Stimulated activated CD4-positive, alpha-beta T cell treated with anti-CD3 and anti-CD28 coated beads, TNF-alpha, amount 100 ng/mL, for 1 hour (primary cell): ENCODE measurements at places on chromosomes 6 and 20.

DNA sequence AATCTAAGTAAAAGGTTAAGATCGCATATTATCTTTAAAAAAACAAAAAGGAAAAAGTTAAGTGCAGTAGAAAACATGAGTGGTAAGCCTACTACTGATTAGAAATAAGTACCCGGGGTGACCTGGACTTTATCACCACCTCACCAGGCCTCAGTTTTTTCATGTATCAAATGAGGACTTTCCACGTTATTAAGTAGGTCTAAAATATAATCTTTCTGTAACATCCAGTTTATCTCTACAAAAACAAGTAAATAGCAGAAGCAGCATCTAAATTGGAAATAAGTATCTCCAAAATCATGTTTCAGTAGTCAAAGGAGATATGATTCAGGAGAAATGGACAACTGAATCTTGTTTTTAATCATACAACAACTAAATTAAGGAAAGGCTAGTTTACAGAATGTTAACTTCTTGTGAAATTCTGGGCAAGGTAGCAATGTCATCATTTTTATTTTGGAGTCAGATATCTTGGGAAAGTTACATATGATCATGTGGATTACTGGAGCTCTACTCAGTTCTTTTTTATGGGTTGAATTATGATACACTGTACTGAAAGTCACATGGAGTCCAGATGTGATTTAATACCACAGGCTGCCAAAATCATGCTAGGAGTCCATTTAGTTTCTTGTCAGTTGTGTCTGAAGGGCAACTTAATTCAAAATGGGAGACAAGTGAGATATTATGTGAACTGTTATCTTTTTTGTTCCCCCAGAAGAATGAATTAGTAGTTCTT lies 114.7 kb upstream of the PRL start:
- DNase-seq, result no peak

- no peak for DNase-seq
Measured at GRCh38 chr6:10945845-10946244, 59.0 kb downstream of the SYCP2L start.

DNA sequence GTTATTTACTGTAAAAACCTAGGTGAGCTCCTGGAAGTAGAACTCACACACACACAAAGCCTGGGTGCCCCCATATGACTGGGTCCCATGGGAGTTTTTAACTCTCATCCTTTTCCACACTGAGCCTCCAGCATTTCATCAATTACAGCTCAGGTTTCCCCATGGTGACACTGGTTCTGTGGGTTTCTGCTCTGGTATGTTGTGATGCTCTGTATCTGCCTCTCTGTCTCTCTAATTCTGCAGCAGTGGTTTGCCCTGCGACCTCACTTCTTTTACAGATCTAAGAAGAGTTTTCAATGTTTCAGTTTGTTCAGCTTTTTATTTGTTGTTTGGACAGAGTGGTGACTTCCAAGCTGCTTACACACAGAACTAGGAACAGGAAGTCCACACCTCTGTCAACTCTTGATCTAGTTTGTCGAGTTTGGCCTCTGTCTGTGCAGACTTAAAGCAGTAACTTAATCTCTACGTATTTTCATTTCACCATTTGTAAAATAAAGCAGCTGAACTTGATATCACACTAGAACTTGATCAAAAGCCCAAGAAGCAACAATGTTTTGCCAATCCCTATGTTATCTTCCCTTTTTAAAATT lies 554.3 kb downstream of the EPHA7 start:
- no peak for DNase-seq

- DNase-seq, result no peak
Measured at GRCh38 chr6:132300323-132300949, 100.8 kb downstream of the MOXD1 start.

DNA sequence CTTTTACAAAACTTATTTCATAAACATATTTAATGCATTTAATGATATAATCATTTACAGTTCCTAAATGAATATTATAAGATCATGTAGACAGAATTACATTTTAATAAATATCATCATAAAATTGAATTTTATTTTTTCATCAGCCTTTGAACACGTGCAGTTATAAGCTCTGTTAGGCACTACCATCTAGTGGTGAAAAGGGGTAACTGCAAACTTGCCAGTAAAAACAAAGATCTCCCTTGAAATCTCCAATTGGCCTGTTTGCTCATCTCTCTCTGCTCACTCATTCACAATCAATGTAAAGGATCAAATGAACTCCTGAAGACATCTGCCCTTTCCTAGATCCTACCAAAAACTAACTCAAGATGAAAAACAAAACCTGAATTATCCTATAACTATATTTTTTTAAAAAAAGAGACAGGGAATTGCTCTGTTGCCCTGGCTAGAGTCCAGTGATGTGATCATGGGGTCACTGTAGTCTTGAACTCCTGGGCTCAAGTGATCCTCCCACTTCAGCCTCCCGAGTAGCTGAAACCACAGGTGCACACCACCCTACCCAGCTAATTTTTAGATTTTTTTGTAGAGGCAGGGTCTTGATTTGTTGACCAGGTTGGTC lies 31.7 kb downstream of the SAMHD1 start:
- DNase-seq, result no peak

GRCh38 chr6:138953451-138953850 lies 34.6 kb downstream of the REPS1 start:
- DNase-seq, result no peak

GRCh38 chr6:41713159-41713649 lies 22.2 kb downstream of the TFEB start:
- no peak for DNase-seq

DNA sequence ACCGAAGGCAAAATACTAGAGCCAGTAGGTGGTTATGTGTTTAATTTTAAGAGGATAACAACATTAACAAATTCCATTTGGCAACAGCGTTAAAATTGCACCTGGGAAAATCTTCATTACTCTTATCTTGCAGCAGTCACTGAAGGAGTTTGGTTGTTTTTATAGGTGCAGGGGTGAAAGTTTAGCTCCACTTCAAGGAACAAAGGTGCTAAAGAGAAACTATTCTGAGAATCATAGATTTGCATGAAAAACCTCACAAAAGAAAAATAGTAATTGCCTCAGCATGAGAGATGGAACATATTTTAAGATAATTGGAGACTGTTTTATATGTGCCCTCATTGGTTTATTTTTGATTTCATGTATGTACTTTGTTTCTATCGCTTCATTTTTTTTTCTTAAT lies 444.4 kb downstream of the UTRN start:
- DNase-seq, result no peak

DNA sequence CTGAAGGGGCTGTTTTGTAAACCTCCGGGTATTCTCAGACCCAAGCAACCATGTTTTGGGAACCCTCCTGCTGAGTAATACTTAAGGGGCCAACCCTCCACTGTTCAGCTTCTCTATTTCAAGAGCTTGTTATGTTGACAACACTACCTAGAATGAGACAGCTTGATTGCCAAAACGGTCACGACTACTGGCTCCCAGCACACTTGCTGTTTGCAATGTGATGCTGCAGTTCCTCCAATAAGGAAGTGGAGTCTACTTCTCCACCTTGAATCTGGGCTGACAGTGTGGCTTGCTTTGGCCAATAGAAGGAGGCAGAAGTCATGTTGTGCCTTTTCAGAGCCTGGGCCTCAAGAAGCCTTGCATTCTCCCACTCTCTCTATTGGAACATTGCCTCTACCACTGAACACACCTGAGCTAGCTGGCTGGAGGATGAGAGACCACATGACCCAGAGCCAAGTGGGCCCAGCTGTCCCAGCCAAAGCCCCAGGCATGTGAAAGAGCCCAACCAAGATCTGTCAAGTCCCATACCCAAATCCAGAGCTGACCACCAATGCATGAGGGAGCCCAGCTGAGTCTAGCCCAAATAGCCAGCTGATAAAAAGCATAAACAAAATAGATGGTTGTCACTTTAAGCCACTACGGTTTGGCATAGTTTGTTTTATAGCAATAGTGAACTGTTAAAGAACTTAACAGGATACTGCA lies 108.0 kb downstream of the PRND start:
- DNase-seq, result no peak

DNA sequence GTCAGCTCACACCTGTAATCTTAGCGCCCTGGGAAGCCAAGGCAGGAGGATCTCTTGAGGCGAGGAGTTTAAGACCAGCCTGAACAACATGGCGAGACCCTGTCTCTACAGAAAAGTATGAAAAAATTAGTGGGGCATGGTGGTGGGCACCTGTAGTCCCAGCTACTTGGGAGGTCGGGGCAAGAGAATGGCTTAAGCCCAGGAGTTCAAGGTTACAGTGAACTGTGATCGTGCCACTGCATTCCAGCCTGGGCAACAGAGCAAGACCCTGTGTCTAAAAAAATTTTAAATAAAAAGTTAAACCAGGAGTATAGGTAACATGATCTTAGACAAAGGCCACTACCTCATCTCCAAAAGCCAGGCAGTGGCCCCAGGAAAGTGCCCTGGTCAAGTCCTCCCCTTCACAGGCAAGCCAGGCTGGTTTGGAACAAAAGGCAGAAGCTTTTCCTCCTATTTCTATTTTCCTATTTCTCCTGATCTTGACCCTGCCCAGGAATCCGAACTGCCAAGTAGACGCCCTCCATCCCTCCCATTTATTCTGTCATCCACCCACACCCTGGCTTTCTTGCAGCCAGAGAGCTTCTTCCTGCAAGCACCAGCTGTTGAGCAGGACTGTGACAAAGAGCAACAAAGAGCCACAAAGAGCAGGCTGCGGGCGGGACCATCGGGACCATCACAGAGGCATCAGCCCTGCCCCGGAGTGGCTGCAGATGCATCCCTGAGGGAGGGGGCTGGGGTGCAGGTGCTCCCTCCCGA lies 149.9 kb upstream of the AFDN start:
- DNase-seq, result no peak

- DNase-seq, result no peak
Measured at GRCh38 chr6:144266091-144266649, 19.0 kb upstream of the UTRN start.

DNA sequence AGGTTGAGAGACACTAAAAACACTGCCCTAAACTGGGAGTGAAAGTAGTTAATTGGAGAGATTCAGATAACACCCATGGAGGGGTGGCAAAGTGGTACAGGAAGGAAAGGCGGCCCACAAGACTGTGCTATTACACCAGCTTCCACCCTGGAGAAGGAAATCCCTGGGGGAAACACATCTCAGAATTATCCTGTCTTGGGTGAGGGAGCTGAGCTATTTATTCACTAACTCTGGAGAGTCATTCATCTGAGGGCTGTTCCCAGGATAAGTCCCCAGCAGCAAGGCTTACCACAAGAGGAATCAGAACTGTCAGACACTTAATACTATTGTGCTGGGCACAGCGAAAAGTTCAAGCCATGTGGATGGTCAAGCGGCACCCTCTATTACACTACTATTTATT lies 9.9 kb downstream of the TBCC start:
- no peak for DNase-seq

GRCh38 chr6:105178110-105178509 lies 1.7 kb downstream of the POPDC3 start:
- DNase-seq, result no peak

DNA sequence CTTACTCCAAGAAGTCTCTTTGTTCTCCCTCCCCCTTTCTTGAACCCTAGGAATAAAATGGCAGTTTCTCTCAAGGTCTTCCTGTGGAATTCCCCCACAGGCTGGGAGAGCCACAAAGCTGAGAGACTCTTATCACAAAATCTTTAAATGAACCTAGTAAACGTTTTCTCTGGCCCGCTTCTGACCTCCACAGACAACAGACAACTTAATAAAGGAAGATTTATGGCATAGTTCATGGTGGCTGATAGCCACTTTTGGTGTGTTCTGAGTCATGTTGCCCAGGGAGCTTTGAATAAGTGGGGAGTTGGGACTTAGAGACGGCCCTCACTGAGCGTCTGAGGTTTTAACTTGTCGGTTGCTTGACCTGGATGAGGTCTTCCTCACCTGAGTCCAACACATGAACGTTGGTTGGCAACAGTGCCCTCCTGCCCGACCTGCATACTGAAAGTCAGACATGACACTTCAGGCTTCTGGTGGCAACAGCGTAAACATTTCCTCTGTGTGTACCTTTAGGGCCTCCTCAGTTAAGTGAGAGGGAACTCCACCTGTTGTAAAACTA lies 124.1 kb downstream of the FOXO3 start:
- no peak for DNase-seq

DNA sequence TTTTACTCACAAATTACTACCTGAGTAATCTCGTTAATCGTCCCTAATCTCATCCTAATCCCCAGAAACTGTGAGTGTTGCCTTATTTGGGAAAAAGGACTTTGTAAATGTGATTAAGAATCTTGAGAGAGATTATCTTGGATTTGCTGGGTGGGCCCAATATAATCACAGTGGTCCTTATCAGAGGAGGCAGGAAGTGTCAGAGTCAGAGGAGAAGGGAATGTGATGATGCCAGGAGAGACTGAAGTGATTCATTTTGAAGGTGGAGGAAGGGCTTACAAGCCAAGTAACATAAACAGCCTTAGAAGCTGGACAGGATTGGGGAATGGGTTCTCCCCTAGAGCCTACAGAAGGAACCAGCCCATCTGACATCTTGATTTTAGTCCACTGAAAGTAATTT lies 16.7 kb downstream of the RPP21 start:
- DNase-seq, result no peak

DNA sequence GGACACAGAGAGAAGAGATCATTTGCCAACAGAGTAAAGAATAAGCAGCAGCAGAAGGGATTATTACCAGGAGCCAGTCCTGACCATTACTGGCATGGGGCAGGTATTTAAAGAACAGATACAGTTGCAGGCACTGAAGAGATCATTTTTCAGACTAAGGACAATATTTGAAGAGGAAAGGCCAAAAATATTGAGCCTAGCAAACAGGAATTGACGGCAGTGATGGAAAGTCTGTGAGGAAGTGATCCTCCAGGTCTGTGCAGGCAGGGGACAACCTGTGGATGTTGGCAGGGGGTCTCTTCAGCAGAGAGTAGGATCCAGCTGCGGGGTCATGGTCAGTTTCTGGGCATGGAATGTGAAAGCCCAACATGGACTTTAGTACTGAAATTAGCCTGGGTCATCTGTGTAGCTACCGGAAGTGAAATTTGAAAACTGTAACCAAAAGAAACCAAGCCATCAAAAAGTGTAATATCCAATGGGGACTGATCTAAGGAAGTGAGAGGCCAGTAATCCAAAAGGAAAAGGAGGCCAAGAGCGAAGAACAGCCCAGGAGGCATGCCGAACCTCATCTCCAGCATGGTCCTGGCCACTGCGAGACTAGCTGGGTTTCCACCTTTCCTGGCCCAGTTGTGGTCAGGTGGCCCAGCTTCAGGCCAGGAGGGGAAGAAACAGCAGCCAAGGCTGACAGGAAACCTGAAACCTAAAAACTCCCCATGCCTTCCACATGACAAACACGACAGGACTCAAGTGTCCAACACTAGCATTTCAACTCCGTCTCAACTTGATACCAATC lies 115.1 kb upstream of the TNFAIP3 start:
- no peak for DNase-seq

GRCh38 chr20:32482442-32483261 lies 102.5 kb downstream of the NOL4L start:
- DNase-seq, result no peak

GRCh38 chr6:22194188-22194921 lies 102.5 kb downstream of the PRL start:
- DNase-seq, result no peak
